Vagina (tissue), 2 donors: ENCODE measurements at places on chromosomes 6 and 20.

DNA sequence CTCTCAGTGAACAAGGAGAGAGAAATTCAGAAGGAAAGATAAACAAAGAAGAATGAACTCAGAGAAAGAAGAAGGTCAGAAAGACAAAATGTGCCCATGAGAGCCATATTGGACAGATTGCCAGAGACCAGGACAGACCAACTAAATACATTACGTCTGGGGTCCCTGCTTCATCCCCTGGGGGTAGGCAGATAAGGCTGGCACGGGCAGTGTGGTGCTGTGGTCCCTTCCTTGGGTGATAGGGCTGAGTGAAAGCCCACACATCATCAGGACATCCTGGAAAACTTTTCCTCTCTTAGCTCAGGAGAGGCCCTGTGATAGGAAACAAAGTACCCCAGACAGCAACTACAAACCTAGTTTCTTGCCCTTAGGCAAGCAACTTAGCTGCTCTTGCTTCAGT lies 13.2 kb upstream of the ARMC12 start:
- DNase-seq: no peak

DNA sequence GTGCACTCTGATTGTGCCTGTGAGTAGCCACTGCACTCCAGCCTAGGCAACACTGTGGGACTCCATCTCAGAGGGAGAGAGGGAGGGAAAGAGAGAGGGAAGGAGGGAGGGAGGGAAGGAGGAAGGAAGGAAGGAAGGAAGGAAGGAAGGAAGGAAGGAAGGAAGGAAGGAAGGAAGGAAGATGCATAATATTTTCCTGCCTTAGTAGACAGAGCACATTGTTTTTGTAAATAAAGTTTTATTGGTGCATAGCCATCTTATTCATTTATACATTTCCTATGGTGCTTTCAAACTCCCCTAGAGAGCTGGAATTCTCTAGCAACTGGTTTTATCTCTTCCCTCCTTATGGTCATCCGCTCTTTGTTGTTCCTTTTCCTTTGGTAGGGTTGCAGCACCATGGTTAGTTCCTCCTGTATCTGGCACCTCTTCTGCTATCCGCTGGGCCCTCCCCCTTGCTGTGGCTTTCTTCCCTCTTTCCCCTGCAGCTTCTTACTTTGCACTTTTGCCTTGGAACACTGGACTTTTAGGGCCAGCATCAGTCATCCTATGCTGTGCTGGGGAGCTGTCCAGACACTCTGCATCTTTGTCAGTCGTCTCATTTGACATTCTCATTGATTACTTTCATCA lies 20.2 kb downstream of the GPR6 start:
- no peak for DNase-seq

DNA sequence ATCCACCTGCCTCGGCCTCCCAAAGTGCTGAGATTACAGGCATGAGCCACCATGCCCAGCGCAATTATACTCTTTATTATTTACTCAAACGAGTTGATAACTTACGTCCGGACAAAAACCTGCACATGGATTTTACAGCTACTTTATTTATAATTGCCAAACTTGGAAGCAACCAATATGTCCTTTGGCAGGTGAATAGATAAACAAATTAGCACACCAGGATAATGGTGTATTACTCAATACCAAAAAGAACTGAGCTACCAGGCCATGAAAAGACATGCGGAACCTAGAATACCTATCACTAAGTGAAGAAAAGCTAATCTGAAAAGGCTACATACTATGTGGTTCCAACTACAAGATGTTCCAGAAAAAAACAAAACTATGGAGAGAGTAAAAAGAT lies 168.1 kb downstream of the ASCC3 start:
- DNase-seq: no peak

- DNase-seq: no peak
Observed at GRCh38 chr6:15819226-15819625, 156.4 kb upstream of the DTNBP1 start.

GRCh38 chr6:70210462-70210861 lies 92.4 kb downstream of the COL9A1 start:
- DNase-seq: no peak

DNA sequence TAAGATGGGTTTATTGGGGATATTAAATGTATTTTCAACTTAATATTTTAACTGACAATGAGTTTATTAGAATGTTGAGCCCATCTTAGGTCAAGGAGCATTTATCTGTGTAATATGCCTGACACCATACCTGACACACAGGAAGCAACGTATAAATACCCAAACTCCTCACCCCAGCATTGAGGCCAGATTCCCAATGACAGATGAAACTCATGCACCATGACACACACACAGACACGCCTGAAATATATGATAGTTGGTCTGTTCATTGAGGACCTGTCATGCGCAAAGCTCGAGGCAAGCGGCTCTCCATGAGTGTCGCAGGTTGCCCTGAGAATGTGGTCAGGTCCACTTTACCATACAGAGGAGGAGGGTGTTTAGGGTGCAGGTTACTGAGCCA lies 64.1 kb downstream of the GFOD1 start:
- DNase-seq: peak; percentile 71

GRCh38 chr6:16238963-16239797 lies 793 bp downstream of the GMPR start:
- no peak for DNase-seq

GRCh38 chr6:96923871-96924493 lies 546 bp upstream of the KLHL32 start:
- no peak for DNase-seq

- no peak for DNase-seq
Observed at GRCh38 chr20:33668466-33669155, 1.9 kb downstream of the ACTL10 start.

- no peak for DNase-seq
Observed at GRCh38 chr6:96152114-96152708, 136.4 kb downstream of the FUT9 start.

GRCh38 chr6:130050230-130050629 lies 31.8 kb downstream of the L3MBTL3 start:
- DNase-seq: no peak

GRCh38 chr6:37643851-37644672 lies 53.6 kb downstream of the MDGA1 start:
- DNase-seq: no peak

- no peak for DNase-seq
Observed at GRCh38 chr6:134502614-134503549, 185.0 kb upstream of the SGK1 start.

- no peak for DNase-seq
Observed at GRCh38 chr6:167397712-167398111, 72.8 kb downstream of the TTLL2 start.

DNA sequence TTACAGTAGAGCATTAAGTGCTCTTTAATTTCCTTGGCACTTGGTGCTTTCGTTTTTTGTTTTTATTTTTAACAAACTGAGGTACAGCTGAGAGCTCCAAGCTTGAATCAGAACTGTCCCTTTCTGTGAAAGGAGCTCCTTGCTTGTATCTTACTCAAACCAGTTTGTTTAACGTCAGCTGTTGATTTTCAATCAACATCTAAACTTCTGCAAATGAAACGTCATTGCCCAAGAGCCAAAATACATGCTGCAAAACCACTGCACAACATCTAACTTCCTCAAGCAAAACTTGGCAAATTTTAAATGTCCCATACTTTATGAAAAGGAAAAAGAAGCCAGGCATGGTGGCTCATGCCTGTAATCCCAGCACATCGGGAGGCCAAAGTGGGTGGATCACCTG lies 15.2 kb downstream of the VNN2 start:
- DNase-seq: no peak

DNA sequence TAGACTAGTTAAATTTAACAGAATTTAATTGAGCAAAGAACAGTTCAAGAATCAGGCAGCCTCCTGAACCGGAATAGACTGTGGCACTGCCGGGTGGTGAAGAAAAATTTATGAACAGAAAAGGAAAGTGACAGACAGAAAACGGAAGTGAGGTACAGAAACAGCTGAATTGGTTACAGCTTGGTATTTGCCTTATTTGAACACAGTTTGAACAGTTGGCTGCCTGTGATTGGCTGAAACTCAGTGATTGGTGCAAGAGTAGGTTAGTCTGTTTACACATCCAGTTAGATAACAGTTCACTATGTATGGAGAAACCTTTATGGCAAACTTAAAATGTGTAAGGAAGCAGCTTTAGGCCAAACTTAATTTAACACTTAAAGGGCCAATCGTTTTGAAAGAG lies 116.0 kb upstream of the CITED2 start:
- no peak for DNase-seq

DNA sequence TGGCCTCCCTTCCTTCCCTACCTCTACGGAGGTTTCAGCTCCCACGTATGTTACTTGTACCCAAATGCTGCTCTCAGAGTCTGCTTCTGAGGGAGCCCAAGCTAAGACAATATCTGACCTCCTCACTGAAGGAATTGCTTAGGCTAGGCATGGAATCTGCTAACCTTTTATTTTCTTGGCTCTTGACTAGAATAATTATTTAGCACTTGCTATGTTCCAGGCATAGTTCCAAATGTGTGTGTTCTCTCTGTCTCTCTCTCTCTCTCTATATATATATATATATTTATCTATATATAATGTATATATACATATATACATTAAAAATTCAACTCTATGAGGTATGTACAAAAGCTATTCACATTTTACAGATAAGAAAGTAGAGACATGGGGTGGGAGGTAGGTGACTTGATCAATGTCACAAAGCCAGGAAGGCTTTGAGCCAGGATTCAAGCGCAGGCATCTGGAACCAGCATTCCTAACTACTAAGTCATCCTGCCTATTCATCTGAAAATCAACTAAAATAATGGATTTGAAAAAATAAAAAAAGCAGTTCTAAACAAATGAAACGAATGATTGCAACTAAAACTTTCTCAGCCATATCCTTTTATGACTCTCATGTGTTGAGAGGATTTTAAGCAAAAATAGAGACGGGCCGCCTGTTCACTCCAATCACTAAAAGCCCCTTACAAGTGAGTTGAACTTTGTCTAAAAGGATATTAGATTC lies 189.7 kb upstream of the JAG1 start:
- no peak for DNase-seq

DNA sequence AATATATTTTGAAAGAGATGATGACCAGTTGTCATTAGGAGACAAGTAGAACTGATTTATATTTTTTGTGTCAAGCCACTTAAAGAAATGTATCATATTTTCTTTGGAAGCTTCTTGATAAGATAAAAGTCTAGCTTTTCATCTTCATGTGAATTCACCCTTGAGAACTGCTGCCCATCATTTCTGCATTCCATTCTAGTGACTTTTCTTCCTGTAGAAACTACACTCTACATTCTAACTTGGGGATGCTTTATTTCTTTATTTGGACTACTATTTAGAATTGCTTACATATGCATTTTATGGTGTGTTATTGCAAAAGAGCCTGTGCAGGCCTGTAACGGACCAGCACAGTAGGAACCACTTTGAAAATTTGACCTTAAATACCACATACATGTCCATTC lies 335.0 kb upstream of the KCNQ5 start:
- DNase-seq: no peak

- DNase-seq: no peak
Observed at GRCh38 chr6:163900570-163900969, 486.1 kb downstream of the QKI start.

DNA sequence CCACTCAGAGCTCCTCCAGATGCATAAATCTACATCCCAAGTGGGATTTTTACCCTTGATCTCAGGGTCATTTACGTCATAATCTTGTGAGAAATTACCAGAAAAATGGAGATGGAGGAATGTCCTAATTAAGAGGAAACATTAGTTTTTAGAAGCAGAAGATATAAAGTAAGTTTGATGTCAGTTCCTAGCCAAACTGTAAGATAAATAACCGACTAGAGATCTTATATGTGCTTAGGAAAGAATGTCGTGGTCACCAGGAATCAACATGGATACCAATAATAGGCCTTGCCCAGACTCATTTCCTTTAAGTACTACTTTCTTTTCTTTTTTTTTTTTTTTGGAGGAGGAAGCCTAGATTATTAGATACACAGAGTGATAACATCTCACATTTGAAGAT lies 186.9 kb downstream of the UTRN start:
- no peak for DNase-seq

- no peak for DNase-seq
Observed at GRCh38 chr6:142740449-142740848, 204.5 kb downstream of the HIVEP2 start.

DNA sequence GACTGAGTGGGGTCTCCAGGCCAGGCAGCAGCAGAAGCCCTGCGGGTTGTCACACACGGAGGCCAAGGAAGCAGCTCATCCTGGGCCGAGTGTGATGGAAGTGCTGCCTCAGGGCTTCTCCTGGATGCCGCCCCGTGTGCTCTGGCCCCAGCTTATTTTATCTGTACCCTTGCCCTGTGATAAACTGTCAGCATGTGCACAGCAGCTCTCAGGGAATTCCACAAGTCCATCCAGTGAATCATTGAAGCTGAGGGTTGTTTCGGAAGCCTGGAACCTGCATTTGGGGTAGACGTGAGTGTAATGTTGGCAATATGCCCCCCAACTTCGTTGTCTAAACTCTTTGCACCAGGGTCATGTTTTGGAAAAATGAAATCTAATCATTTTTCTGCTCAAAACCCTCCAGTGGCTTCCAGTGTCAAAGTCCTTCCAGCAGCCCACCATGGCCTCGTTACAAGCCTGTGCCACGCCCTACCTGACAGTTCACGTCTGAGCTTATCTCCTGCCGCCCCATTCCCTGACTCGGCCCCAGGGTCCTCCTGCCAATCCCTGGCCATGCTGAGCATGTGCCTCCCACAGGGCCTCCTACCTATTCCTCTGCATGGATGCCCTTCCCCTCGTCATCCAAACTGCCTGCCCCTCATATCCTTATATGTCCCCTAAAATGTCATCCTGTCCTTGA lies 168.1 kb upstream of the THBS2 start:
- DNase-seq: no peak

DNA sequence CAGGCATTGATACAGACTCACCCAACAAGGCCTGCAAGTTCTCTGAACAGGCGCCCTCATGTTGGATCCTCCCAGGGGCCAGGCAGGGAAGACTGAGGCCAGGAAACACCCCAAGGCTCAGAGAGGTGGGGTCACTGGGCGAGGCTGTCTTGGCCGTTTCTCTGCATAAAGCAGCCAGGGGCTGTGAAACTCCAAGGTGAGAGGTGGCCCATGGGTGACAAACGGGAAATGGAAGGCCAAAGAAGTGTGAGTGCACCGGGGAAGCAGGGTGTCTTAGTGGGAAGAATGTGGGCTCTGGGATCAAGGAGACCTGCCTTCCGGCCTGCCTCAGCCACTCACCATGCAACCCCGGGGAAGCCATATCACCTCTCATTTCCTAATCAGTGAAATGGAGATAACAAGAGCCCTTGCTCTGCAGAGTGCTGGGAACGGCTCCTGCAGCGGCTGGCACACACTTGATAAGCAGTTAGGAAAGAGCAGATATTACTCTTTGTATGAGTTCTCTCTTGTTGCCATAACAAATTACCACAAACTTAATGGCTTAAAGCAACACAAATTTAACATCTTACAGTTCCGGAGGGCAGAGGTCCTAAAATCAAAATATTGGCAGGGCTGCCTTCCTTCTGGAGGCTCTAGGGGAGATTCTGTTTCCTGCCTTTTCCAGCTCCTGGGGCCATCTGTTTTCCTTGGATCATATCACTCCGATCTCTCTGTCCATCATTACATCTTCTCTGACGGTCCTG lies 168.6 kb downstream of the NFATC2 start:
- no peak for DNase-seq
